ENCODE measurements at places on chromosomes 1 and 21.

- peak; percentile 62 for DNase-seq
Observed at GRCh38 chr1:167634435-167634834, 4.4 kb downstream of the RCSD1 start.

GRCh38 chr1:26378088-26378878 is 5.7 kb upstream of the ZNF683 start:
- DNase-seq, result no peak

GRCh38 chr1:26234644-26235370 is 807 bp downstream of the CEP85 start:
- peak; percentile 46 for DNase-seq

GRCh38 chr1:198620951-198621824 is 17.7 kb upstream of the PTPRC start:
- DNase-seq, result no peak

DNA sequence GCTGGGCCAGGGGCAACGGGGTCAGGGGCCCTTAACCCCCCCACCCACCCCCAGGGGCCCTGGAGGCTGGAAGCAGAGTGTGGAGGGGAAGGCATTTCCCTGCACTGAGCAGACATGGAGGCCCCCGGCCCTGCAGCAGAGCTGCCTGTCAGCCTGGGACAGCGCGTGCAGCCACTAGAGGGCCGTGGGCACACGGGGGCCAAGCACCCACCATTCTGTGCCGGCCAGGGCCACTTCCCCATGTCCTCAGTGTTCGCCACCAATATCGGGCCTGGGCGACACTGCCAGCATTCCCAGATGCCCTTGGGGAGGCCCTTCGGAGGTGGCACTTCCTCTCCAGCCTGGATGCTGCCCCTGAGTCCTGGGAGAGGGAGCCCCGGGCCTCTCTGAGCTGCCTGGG is 23.2 kb upstream of the ARHGEF16 start:
- DNase-seq, result no peak

DNA sequence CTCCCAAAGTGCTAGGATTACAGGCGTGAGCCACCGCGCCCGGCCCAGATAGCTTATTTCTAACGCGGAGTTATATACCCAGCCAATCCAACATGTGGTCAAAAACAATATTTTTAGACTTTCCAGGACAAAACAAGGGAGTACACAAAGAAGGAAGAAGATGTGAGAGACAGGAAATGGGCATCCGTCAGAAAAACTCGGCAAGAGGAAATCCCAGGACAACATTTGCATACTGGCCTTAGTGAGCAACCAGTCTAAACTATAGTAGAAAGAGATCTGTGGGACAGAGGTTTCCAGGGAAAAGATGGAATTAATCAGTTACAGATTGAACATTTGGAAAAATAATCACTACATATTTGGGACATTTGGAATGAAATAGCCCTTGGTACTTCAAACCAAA is 11.4 kb downstream of the ARMH1 start:
- DNase-seq, result no peak

DNA sequence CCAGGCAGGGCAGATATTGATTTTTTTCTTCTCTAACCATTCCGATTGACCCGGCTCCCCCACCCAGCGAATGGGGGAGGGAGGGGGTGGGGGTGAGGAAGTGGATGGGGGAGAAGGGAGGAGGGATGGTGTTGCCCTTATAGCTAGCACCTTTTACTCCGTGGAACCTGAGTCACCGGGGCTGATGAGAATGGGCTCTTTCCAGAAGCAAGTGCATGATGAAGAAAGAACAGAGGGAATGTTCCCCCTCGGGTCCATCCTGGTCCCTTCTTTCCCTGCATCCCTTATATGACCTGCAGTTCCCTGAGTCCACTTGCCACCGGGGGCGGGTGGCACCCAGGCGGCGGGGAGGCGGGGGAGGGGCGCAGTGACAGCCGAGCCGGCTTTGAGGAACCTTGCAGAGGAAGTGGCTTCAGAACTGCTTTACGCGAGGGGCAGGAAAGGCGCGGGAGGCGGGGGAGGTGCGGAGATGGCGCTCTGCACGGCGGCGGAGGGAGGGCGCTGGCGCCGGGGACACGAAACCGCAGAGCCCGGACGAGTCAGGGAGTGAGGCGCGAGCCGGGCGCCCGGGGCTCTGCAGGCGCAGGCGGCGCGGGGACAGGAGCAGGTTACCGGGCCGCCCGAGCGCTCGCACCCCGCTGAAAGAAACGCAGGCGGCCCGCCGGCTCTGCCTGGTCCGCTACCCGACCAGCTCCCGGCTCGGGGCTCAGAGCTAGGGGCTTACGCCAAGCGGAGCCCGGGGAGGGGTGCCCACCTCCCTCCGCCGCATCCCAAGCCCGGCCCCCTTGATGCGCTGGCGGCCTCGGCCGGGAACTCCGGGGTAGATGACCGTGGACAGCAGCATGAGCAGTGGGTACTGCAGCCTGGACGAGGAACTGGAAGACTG is 49.7 kb downstream of the RASSF5 start:
- DNase-seq, result peak; percentile 87

- DNase-seq, result peak; percentile 68
Observed at GRCh38 chr1:151187205-151187604, 2.8 kb downstream of the VPS72 start.

DNA sequence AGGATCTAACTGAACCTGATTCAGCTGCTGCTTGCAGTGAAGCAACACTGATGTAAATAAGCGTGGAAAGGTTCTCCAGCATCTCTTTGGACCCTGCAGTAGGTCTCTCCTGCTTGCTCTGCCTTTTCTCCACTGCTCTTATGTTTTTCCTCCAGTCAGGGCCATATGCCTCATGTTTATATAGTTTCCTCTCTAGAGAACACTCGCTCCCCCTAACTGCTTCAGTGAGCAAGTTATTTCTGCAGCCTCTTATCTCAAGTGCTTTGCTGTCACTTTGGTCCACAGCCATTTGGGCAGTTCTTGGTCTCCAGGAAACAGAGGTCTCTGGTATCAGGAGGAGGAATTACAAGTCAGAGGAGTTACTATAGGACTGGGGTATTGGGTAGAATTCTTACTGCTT is 5.3 kb downstream of the PRUNE1 start:
- DNase-seq, result no peak

Measured in NCI-H69 (cell line).